ENCODE measurements at places on chromosomes 16 and 17.

- DNase-seq: no peak
These were observed 62.7 kb downstream of the GAS7 start for GRCh38 chr17:10135539-10136257.

DNA sequence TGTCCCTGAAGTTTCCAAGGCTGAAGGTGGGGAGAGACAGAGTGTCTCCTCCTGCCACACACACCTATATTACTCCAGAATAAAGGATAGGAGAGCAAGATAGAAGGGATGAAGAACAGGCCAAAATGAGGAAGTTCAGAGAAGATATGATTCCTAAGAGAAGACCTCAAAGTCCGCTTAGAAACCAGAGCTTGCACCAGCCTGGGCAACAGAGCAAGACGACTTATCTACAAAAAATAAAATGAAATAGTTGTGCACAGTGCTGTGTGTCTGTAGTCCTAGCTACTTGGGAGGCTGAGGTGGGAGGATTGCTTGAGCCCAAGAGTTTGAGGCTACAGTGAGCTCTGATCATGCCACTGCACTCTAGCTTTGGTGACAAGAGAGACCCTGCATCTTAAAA lies 128.2 kb downstream of the HS3ST3B1 start:
- DNase-seq: no peak

GRCh38 chr17:75910699-75911098 lies 6.0 kb upstream of the MRPL38 start:
- peak; percentile 28 for DNase-seq

GRCh38 chr17:64398320-64398719 lies 7.7 kb upstream of the PECAM1 start:
- DNase-seq: no peak

DNA sequence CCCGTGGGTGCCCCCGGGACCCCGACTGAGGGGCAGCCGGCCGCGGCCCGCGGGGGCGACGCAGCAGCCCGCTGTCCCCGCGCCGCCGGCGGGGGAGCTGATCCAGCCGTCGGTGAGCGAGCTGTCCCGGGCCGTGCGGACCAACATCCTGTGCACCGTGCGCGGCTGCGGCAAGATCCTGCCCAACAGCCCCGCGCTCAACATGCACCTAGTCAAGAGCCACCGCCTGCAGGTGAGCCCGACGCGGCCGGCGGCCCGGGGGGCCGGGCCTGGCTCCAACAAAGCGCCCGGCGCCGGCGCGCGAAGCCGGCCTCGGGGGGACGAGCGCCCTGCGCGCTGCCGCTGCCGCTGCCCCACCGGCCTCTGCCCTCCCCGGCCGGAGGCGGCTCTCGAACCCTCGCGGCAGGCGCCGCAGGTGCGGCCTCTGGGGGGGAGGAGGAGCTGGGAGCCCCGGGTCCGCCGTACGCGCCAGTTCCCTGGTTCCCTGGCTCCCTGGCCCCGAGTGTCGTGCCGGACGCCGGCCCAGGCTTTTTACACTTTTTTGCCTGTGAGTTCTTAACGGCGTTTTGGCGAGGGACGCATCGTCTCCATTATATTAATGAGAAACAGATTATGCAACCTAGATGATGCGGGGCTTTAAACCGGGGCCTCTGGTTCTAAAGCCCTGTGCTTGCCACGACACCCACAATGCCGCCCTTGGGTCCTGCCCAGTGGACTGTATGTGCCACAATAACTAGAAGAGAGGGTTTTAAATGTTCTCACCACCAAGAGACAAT lies 521 bp downstream of the ATMIN start:
- DNase-seq: peak; percentile 34

GRCh38 chr17:65407017-65407416 lies 154.4 kb downstream of the AXIN2 start:
- no peak for DNase-seq

- peak; percentile 88 for DNase-seq
These were observed 22.7 kb downstream of the PEMT start for GRCh38 chr17:17568772-17569195.

DNA sequence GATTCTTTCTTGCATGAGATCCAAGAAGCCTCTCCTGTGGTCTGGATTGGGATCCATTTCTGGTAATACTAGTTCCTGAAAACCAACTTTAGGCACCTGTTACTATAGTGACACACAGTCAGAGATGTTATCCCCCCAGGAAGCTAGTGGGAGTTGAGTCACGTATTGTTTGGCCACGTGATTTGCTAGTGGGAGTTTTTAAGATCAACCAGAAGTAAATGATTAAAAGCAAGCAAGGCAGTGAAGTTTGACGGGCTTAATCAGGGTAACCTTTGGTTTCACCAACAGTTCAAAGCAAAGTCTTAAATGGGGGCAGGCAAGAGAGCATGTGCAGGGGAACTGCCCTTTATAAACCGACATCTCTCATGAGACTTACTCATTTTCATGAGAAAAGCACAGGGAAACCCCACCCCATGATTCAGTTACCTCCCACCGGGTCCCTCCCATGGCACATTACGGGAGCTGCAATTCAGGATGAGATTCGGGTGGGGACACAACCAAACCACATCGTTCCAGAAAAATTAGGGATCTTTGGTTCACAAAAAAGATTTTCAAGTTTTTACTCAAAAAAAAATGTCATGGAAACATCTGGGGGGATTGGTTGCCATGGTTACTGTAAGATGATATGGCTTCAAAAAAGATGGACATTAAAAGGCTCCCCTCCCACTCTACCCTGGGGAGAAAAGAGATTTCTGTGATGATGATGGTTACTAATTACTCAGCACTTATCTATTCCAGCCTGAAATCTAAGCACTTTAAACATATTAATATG lies 483.1 kb upstream of the ERCC4 start:
- DNase-seq: no peak

DNA sequence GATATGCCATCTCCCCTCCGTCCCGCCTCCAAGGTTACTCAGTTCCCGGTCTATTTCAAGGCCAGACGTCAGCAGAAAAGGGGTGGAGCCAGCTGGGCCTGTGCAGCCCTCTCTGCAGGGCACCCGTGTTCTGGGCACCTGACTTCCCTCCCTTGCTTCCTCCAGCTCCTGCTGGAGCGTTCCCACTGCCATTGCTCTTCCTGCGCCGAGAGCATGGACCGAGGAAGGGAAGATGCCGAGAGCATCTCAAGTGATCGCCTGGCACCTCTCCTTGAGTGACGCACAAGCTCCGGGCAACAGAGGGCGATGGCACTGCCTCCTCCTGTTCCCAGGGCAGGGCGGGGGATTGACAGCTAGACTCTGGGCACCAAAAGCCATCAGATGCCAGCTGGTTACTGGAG lies 29.4 kb upstream of the NAT9 start:
- no peak for DNase-seq

GRCh38 chr17:80970044-80970761 lies 21.4 kb upstream of the CHMP6 start:
- DNase-seq: peak; percentile 37

GRCh38 chr17:4836221-4836620 lies 3.1 kb downstream of the MINK1 start:
- DNase-seq: no peak

DNA sequence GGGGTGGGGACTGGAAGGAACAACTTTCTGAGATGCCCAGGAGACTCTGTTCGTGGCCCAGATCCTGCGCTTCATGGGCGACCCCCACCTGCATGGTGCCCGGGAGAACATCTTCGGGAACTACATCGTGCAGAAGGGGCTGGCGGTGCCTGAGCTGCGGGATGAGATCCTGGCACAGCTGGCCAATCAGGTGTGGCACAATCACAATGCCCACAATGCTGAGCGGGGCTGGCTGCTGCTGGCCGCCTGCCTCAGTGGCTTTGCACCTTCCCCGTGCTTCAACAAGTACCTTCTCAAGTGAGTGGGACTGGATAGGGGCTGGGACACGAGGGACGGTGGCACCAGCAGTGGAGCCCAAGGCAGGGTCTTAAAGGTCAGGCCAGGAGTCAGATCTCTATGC lies 37.3 kb downstream of the MYO15A start:
- no peak for DNase-seq

GRCh38 chr17:4807605-4808377 lies 839 bp downstream of the PLD2 start:
- no peak for DNase-seq

- no peak for DNase-seq
These were observed 40.2 kb downstream of the MED13 start for GRCh38 chr17:62024866-62025265.

DNA sequence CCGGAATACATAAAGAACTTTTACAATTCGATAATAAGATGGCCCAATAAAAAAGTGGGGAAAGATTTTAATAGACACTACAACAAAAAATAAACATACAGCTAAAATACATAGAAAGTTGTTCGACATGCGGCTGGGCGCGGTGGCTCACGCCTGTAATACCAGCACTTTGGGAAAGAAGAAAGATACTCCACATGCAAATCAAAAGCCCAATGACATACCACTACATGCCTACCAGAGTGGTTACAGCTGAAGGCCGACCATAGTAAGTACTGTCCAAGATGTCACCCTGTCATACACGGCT lies 9.3 kb downstream of the PRCD start:
- DNase-seq: no peak

GRCh38 chr17:61478026-61478789 lies 26.0 kb downstream of the TBX4 start:
- DNase-seq: no peak

DNA sequence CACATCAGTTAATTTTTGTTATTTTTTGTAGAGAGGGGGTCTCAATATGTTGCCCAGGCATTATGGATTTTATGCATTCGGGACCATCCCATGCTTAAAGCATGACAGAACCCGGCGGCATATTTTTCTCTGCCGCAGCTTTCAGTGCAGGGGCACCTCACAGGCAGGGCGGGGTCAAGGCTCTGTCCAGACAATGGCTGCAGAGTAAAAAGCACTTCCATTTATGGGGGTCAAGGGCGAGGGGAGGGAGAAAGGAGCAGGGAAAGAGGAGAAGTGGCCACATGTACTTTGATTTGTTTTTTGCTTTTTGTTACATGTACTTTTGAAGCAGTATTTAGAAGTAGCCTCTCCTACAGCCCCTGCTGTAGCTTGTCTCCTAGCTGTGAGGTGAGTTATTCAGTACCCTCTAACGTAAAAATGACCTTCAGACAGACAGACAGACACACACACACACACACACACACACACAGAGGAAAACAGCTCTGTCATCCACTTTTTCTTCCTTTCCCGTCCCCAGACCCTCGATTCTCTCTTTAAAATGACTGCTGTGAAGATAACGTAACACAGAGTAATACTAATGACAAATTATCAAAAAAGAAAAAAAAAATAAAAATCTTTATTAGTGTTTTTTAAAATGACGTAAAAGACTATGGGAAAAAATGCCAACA lies 856 bp upstream of the SCPEP1 start:
- peak; percentile 15 for DNase-seq

DNA sequence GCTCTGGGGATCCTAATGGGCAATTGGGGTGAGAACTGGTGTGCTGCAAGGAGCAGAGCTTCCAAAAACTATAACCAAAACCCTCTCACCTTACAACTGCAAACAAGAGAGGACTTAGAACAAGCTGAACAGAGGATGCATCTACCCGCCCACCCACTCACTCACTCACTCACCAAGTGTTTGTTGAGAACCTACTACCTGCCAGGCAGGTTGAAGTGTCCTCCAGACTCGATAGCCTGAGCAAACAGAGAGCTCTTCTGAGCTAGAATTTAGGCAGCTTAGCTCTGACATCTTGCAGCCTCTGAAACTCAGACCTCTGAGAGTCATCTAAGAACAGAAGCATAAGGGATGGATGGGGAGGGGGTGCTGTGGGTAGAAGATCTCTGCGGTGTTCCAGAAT lies 41.2 kb downstream of the CACNG3 start:
- DNase-seq: no peak

GRCh38 chr16:11152677-11153331 lies 103.2 kb downstream of the SOCS1 start:
- peak; percentile 34 for DNase-seq

DNA sequence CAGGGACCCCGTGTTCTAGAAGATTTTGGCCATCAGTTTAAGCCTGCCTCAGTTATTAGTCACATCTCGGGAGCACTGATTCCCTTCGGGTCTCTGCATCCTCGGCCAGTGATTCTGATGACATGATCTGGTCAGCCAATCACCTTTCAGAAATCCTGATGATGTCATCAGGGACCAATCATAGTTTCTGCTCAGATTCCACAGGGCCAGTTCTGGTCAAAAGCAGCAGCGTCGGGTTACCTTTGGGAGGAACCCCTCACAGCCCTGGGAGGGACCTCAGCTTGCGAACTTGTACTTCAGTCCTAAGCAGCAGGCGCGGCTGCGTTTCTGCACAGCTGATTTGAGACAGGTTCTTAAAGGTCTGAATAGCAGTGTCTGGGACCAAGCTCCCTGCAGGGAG lies 13.9 kb downstream of the KDM8 start:
- DNase-seq: no peak

GRCh38 chr16:89281829-89282228 lies 64.3 kb downstream of the ZNF778 start:
- DNase-seq: no peak

- peak; percentile 73 for DNase-seq
These were observed 723 bp upstream of the SPAG5 start for GRCh38 chr17:28599311-28600184.

DNA sequence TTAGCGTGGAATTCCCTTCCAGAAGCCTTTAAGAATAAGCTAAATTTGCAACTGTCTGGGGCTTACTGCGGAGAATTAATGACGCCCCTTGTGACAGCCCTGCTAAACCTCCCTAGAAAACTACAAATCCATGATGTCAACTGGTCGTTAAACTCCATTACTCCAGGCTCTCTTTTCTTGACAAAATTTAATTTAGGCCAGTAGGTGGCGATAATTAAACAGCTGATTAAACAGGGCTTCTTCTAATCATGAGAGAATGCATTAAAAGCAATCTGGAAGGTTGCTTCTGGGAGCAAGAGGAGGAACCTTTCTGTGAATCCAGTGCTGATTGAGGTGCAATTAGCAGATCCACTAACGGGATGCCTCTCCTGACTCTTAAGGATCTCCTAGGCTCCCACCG lies 8.1 kb upstream of the NLRP1 start:
- peak; percentile 61 for DNase-seq

GRCh38 chr16:72859581-72859980 lies 188.3 kb downstream of the ZFHX3 start:
- DNase-seq: no peak

- DNase-seq: no peak
These were observed 87.0 kb upstream of the TBX2 start for GRCh38 chr17:61312406-61313295.

DNA sequence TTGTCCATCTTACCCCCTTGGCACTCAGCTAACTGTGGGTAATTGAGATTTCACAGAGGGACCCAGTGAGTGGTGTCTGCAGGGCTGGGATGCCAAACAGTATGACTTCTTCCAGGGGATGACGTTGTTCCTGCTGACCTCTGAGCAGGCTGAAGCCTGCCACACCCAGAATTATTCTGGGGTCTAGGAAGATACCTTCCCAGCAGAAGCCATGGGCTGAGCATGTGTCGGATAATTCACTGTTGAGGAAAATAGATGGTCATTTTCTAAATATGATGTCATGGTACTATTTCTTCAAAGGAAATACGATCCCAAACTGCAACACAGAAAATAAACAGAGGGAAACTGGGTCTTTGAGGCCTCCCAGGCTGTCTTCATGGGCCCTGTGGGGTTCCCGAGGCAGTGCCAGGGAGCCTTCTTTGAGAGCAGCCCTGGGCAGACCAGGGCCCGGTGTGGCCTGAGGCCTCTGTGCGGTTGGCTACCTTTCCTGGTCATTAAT lies 17.4 kb downstream of the WNT9B start:
- no peak for DNase-seq

- no peak for DNase-seq
These were observed 937.7 kb downstream of the CDH11 start for GRCh38 chr16:64184156-64184555.
